ENCODE measurements at places on chromosomes 12 and 14.

DNA sequence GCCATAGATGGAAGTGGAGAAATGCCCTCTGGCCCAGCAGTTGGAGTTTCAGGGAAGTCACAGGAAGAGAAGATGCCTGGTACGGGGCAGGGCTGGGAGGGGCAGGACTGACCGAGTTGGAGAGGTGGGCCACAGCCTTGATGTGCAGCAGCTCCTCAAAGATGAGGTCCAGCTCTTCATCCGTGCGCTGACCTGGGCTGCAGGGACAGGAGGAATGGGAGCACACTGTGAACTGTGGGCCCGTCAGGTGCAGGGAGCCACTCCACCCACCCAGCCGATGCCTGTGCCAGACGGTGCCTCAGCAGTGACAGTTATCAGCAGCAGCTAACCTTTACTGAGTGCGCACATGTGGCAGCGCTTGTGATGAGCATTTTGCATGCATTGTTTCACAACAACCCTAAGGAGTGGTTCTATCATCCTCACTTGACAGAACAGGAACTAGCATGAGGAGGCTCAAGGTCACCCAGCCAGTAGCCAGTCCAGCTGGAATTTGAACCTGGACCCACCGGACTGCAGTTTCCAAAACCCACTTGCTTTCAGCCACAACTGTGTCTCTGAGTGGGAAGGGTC is 8.4 kb downstream of the RAPGEF3 start:
- H3K36me3 ChIP-seq: no peaks in the 10 kb centered on the region
- H3K27me3 ChIP-seq: no peaks in the 10 kb centered on the region
- no peak overlapping the region for H3K4me3 ChIP-seq
- no peak overlapping the region for H3K27ac ChIP-seq
- H3K4me1 ChIP-seq: peaks cover 7% of the 10 kb centered on the region

- no peak for DNase-seq
- H3K4me1 ChIP-seq: peaks cover 17% of the 10 kb centered on the region
- no peaks in the 10 kb centered on the region for H3K36me3 ChIP-seq
- no peak overlapping the region for H3K4me3 ChIP-seq
Observed at GRCh38 chr14:68756000-68756481, 36.8 kb downstream of the ZFP36L1 start.

- no peaks in the 10 kb centered on the region for H3K36me3 ChIP-seq
- no peak overlapping the region for H3K4me3 ChIP-seq
- no peaks in the 10 kb centered on the region for H3K4me1 ChIP-seq
- no peak overlapping the region for H3K27ac ChIP-seq
- H3K27me3 ChIP-seq: no peaks in the 10 kb centered on the region
- no peak for DNase-seq
Observed at GRCh38 chr12:117674313-117674712, 294.5 kb downstream of the KSR2 start.

DNA sequence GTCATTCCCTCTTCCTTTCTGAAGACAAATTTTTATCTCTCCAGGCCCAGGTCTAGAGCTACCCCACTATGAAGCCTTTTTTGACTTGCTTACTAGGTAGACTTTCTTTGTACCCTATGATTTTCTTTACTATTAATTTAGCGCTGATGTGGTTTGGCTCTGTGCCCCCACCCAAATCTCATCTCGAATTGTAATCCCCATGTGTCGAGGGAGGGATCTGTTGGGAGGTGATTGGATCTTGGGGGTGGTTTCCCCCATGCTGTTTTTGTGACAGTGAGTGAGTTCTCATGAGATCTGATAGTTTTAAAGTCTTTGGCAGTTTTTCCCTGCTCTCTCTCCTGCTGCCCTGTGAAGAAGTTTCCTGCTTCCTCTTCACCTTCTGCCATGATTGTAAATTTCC is 118.1 kb downstream of the SLC38A1 start:
- no peak overlapping the region for H3K27ac ChIP-seq
- no peak for DNase-seq
- peaks cover 7% of the 10 kb centered on the region for H3K27me3 ChIP-seq

DNA sequence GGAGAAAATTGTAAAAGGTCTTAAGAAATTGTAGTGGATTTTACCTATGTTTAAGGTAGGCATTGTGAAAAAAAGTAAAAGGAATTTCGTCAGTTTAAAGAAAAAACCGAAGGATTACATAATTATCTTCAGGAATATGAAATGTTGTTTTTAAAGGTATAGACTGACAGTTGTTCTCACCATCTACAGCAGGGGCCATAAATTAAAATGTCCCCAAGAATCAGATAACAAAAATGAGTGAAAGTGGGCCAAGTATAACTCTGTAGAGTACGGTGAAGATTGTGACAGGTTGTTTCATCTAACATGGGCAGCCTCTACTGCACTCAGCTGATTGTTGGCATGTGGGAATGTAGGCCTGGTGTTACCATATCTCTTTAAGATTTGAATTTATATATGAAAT is 38.3 kb downstream of the YLPM1 start:
- H3K27me3 ChIP-seq: no peaks in the 10 kb centered on the region
- H3K27ac ChIP-seq: no peak overlapping the region
- H3K36me3 ChIP-seq: peaks cover 25% of the 10 kb centered on the region
- H3K4me3 ChIP-seq: no peak overlapping the region

DNA sequence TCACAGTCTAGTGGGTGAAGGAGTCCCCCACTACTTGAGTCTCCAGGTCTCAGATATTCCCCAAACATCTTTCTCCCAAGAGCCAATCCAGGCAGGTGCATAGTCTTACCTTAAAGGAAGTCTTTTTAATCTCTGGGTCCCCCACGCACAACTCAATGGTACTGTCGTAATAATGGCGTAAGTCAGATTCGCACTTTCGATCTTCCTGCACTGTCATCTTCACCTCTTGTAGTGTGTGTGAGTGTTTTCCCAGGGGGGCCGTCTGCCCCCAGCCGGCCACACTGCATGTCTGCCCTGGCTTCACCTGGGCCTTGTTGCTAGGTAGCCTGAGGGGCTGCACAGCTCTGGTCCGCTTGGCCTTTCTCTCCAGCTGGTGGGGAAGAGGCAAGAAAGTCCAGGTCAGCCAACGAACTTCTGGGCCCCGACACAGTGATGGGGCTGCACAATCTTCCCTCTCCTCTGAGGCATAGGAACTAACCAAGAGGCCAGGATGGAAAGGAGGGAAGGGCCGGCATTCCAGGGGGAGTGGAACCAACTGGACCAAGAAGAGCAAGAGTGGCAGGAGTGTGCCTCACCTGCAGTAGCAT is 2.1 kb downstream of the GZMB start:
- no peak for DNase-seq
- peaks cover 61% of the 10 kb centered on the region for H3K4me1 ChIP-seq
- peak overlapping the region; percentile 96 for H3K4me3 ChIP-seq
- H3K27ac ChIP-seq: peak overlapping the region; percentile 94
- H3K27me3 ChIP-seq: no peaks in the 10 kb centered on the region
- peaks cover 15% of the 10 kb centered on the region for H3K36me3 ChIP-seq

GRCh38 chr14:52663850-52664249 is 31.5 kb downstream of the ERO1A start:
- peaks cover 2% of the 10 kb centered on the region for H3K36me3 ChIP-seq
- H3K27ac ChIP-seq: no peak overlapping the region
- H3K4me3 ChIP-seq: no peak overlapping the region
- no peaks in the 10 kb centered on the region for H3K27me3 ChIP-seq

DNA sequence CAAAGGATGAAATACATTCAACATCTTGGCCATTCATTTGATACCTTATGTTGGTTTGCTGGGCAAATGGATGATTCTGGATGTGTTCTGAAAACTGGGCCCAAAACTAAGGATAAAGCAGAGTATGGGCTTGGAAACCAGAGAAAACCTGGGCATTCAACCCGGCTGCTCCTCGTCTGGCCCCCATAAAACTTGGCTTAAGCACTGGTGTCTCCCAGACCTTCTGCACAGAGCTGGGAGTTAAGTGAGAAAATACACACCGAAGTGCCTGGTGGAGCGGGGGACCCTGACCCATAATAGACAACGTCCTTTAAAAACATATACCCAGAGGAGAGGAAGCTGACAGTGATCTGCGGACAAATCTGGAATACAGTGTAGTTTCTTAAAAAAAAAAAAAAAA is 112.5 kb downstream of the FOXN3 start:
- DNase-seq: no peak
- no peaks in the 10 kb centered on the region for H3K27me3 ChIP-seq
- no peaks in the 10 kb centered on the region for H3K36me3 ChIP-seq
- H3K4me3 ChIP-seq: peak overlapping the region; percentile 51
- peak overlapping the region; percentile 71 for H3K27ac ChIP-seq
